ENCODE measurements at places on chromosomes 13 and 19.
A peak's percentile ranks its signal among the peaks of the same experiment; 100 is the strongest.

GRCh38 chr19:31332096-31332495, 17.1 kb downstream of the TSHZ3 start:
- no peak for DNase-seq

DNA sequence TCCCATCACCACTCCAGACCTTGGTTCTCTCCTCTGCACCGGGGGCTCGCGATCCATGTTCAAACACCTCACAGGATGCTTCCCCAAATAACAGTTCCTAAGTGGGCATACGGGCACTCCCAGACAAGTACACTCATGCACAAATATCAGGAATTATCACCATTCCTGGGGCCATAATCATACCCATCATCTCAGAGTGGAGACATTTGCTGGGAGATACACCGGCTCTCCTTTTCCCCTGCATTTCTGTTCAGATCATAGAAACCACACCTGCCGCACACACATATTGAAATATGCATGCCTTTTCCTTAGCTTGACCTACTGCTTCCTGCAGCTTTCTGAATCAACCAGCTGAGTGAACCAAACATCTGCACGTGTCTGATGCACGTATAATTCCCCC, 33.9 kb upstream of the MBNL2 start:
- DNase-seq, result no peak

DNA sequence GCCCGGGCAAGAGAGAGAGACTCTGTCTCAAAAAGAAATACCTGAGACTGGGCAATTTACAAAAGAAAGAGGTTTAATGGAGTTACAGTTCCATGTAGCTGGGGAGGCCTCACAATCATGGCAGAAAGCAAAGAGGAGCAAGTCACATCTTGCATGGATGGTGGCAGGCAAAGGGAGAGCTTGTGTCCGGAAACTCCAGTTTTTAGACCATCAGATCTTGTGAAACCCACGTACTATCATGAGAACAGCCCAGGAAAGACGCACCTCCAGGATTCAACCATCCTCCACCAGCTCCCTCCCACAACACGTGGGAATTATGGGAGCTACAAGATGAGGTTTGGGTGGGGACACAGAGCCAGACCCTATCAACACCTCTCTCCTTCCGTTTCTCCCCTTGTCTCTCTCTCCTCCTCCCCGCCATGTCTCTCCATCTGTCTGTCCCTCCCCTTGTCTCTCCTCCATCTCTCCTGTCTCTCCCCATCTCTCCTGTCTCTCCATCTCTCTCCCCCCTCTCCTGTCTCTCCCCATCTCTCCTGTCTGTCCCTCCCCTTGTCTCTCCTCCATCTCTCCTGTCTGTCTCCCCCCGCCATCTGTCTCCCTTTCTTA, 10.0 kb downstream of the POLR2E start:
- no peak for DNase-seq

DNA sequence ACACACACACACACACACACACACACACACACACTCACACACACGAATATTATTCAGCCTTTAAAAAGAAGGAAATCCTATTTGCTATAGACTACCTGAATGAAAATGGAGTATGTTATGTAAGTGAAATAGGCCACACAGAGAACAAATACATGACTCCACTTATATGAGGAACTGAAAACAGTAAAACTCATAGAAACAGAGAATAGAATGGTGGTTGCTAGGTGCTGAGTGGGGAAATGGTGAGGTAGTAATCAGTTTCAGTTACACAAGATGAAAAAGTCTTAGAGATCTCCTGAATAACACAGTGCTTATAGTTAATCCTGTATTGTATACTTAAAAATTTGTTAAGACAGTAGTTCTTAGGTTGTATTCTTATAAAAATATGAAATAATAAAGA, 8.2 kb downstream of the ZNF677 start:
- DNase-seq, result no peak

- DNase-seq, result no peak
Measured at GRCh38 chr13:42477596-42478190, 96.3 kb upstream of the TNFSF11 start.

DNA sequence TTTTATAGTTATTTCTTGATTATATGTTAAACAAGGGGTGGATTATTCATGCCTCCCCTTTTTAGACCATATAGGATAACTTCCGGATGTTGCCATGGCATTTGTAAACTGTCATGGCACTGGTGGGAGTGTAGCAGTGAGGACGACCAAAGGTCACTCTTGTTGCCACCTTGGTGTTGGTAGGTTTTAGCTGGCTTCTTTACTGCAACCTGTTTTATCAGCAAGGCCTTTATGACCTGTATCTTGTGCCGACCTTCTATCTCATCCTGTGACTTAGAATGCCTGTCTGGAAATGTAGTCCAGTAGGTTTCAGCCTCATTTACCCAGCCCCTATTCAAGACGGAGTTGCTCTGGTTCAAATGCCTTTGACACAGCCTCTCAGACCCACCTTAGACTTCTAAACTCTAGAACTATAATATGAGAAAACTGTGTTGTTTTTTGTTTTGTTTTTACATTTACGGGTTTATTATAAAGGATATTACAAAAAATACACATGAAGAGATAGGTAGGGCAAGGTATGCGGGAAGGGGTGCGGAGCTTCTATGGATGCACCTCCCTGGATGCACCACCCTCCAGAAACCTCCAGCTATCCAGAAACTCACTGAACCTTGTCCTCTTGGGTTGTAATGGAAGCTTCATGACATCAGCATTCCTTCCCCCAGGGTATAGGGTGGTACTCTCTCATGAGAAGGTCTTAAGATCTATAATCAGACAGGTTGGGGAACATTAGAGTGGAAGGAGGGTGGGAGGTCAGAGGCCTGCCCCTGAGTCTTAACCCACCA, 15.8 kb upstream of the SPRYD7 start:
- DNase-seq, result no peak

GRCh38 chr13:59906413-59907049, 257.2 kb downstream of the DIAPH3 start:
- DNase-seq, result no peak

DNA sequence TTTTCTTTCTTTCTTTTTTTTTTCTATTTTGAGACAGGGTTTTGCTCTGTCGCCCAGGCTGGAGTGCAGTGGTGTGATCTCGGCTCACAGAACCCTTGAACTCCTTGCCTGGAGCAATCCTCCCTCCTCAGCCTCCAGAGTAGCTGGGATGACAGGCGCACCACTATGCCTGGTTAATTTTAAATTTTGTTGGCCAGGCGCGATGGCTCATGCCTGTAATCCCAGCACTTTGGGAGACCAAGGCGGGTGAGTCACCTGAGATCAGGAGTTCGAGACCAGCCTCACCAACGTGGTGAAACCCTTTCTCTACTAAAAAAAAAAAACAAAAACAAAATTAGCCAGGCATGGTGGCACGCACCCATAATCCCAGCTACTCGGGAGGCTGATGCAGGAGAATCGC, 8.7 kb upstream of the SBNO2 start:
- no peak for DNase-seq

GRCh38 chr13:106628936-106629659, 61.2 kb upstream of the ARGLU1 start:
- DNase-seq, result no peak

GRCh38 chr19:46755853-46756543, 9.7 kb upstream of the STRN4 start:
- DNase-seq, result no peak

GRCh38 chr13:46404733-46405100, 17.7 kb upstream of the RUBCNL start:
- no peak for DNase-seq

DNA sequence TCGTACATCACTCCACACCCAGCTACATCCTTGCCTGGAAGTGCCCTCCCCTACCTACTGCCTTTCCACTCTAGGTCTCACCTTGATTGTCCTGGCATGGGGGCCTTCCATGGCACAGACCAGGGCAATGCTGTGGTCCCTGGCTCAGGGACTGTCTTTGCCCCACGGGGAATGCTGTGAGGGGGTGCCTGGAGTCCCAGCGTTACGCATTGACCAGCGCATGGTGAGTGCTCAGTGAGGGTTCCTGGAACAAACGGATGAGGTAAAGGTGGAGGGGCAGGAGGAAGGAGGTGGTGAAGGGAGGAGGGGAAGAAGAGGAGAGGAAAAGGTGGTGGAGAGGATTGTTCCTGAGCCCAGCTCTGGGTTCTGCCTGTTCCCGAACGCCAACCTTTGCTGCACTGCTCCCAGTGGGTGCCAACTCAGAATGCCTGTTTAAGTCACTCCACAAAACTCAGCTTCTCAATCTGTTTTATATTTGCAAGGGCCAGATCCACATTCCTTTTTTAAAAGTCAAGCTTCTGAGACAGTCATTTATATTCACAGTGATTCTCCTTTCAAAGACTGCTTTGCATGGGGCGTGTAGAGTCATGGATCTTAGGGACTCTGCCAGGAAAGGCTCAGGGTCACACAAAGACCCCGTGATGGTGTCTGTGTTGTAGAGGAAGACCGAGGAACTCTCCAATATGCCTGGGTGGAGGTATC, 40.8 kb downstream of the CHST8 start:
- DNase-seq, result no peak

GRCh38 chr19:49327878-49328544, 3.0 kb upstream of the SLC6A16 start:
- peak; percentile 53 for DNase-seq

GRCh38 chr13:65940720-65941119, 1289.4 kb downstream of the PCDH9 start:
- no peak for DNase-seq

DNA sequence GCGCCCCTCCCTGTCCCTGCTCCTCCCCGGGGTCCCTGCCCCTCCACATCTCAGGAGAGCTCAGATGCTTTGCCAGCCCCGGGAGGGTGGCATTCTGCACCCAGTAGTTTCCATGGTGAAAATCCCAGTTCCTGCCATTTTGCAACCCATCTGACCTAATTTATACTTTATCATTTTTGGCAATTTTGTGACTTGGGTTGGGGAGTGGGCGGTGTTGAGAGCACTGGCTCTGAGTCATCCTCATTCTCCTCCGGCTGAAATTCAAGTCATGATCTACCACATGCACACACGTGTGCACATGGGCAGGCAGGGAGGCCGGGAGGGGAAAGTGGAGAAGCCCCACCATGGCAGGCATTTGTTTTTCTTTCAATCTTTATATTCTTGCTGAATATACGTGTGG, 208.6 kb downstream of the URI1 start:
- no peak for DNase-seq

DNA sequence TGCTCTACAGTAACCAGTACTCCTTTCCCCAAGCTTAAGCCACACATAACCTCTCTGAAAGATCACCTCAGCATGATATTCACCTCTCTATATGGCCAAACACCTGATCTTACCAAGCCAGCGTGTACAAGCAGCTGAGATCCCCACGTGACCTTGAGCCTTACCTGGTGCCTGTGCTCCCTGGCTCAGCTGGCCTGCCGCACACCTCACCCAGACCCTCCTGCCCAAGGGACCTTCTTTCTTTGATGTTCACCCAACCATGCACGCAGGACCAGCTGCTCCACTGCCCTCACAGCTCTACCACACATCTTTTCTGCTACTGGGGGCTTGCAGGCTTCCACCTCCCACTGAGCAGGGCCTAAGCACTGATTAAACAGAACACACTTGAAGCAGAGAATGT, 9.0 kb downstream of the DHRS12 start:
- DNase-seq, result no peak

GRCh38 chr19:35095667-35096368, 19.8 kb upstream of the FXYD3 start:
- no peak for DNase-seq

GRCh38 chr13:106530171-106530851, 5.2 kb downstream of the EFNB2 start:
- DNase-seq, result no peak

- DNase-seq, result no peak
Measured at GRCh38 chr19:53311044-53311443, 22.5 kb upstream of the ZNF845 start.

- peak; percentile 93 for DNase-seq
Measured at GRCh38 chr19:13794757-13795589, at the start of gene ZSWIM4. ZSWIM4 (plus strand) TSS chr19:13795443; CDS start chr19:13795649, 206 bp downstream.

- DNase-seq, result no peak
Measured at GRCh38 chr13:102897371-102898138, 51.7 kb downstream of the ERCC5 start.

DNA sequence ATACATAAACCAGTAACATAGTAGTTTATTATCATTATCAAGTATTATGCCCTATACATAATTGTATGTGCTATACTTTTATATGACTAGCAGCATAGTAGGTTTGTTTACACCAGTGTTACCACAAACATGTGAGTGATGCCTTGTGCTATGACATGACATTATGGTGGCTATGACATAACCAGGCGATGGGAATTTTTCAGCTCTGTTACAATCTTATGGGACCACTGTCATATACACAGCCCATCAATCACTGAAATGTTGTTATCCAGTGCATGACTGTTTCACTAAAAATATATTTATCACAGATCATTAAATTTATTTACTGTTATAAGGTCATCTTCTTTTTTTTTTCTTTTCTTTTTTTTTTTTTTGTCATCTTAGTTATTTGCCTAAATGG, 674.5 kb downstream of the PCDH17 start:
- DNase-seq, result no peak

- no peak for DNase-seq
Measured at GRCh38 chr13:94157705-94158218, 321.7 kb downstream of the DCT start.

DNA sequence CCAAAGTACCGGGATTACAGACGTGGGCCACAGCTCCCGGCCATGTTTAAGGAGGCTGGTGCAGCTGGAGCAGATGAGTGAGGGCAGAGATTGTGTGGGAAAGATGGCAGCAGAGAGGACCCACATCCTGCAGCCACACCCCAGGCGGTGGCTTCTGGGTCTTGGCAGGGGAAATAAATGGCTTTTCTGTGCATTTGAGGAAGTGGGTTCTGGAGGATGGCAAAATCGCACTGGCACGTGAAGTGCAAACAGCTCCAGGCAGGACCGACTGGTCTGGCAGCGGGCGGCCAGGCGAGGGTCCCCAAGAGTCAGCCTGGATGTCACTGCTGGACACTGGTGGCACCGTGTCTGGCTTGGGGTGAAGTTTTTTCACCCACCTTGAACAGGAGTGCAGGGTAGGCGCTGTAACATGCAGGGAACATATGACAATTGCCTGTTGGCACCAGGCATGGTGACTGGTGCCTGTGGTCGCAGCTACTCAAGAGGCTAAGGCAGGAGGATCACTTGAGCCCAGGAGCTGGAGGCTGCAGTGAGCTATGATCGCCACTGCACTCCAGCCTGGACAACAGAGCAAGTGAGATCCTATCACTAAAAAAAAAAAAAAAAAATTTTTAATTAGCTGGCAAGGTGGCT, 8.4 kb downstream of the B3GNT3 start:
- no peak for DNase-seq

DNA sequence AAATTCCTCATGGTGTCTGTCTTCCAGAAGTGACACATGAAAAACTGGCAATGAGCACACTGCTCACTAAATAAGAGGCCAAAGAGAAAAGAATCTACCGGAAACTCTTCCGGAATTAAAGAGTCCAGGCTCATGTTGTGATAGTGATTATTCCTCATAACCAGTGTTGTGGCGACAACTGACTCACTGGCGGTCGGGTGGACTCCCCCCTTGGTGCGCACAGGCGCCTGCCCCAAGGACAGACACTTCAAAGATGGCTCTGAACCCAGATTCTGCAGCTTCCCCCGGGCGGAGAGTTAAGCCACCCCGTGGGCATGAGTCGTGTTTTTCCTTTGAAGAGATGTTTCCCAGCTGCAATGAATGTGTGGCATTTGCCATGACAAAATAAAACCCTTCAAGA, 10.3 kb downstream of the IL17D start:
- DNase-seq, result no peak

GRCh38 chr13:80116107-80116506, 224.8 kb downstream of the SPRY2 start:
- no peak for DNase-seq
